ENCODE measurements at places on chromosomes 7 and 10. TPM values are rescaled to one million over a fixed set of nuclear protein-coding genes. Genes with fewer than 3 reads are reported as not detected.

- peaks cover 17% of the 10 kb centered on the region for H3K4me1 ChIP-seq
- no peak overlapping the region for H3K4me3 ChIP-seq
- no peaks in the 10 kb centered on the region for H3K27me3 ChIP-seq
- DNase-seq, result no peak
- H3K27ac ChIP-seq, result no peak overlapping the region
These were observed 149.6 kb upstream of the MEOX2 start for GRCh38 chr7:15836041-15836440.

Gene NUP205
- total RNA-seq, result 19.9 TPM

- no peaks in the 10 kb centered on the region for H3K27me3 ChIP-seq
- H3K4me1 ChIP-seq, result peaks cover 84% of the 10 kb centered on the region
- peak overlapping the region; percentile 94 for H3K27ac ChIP-seq
- H3K4me3 ChIP-seq, result peak overlapping the region; percentile 82
These were observed 4.9 kb downstream of the FAM53B start for GRCh38 chr10:124739119-124739921.

GRCh38 chr10:6823770-6824169 is 243.7 kb upstream of the PRKCQ start:
- no peaks in the 10 kb centered on the region for H3K27me3 ChIP-seq
- H3K36me3 ChIP-seq, result no peaks in the 10 kb centered on the region
- no peaks in the 10 kb centered on the region for H3K4me1 ChIP-seq

Gene ANXA8L1
- not detected for total RNA-seq

GRCh38 chr10:5538892-5539651 is 14.3 kb downstream of the CALML3 start:
- DNase-seq, result peak; percentile 39
- H3K4me1 ChIP-seq, result peaks cover 4% of the 10 kb centered on the region
- H3K27me3 ChIP-seq, result no peaks in the 10 kb centered on the region
- no peak overlapping the region for H3K4me3 ChIP-seq

Gene TRPV5
- total RNA-seq, result not detected

GRCh38 chr10:120961795-120962755 is 110.9 kb downstream of the WDR11 start:
- H3K36me3 ChIP-seq, result no peaks in the 10 kb centered on the region
- no peak overlapping the region for H3K4me3 ChIP-seq
- no peaks in the 10 kb centered on the region for H3K4me1 ChIP-seq
- no peaks in the 10 kb centered on the region for H3K27me3 ChIP-seq
- DNase-seq, result no peak
- H3K27ac ChIP-seq, result peak overlapping the region; percentile 58

Gene CPA2
- not detected for total RNA-seq

DNA sequence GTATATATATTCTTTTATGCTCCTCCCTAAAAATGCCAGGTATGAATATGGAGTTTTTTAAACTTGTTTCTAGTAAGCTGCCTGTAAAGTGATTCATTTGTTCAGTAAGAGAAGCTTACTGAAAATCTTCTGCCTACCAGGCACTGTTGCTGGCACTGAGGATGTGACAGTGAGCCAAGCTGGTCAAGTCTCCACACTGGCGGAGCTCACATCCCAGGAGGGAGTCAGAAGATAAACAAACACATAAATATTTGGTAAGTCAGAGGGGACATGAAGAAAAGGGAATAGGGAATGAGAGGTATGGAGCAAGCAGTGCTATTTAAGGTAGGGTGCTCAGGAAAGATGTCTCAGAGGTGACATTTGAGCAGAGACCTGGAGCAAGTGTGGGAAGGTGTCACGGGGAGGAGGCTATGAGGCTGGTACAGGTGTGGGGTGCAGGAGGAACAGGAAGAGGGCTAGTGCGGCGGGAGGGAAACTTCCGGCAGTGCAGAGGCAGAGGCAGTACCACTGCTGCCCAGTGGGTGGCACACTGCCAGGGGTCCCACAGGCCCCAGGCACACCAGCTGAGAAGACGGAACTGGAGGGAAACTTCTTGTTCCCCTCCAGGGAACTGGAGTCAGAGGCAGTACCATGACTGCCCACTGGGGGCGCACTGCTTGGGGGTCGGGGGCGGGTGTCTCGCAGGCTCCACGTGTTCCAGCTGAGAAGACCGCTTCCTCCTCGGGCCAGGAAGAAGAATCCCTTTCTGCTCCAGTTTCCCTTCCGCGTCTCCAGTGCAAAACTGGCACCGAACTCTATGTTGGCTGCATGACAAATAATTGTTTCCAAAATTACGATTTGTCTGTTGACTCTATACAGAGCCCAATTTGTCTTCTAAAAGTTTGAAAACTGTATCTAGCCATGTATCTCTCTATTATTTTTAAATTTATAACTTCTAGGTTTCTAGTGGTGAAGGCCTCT is 161.0 kb downstream of the TEX36 start:
- H3K36me3 ChIP-seq, result no peaks in the 10 kb centered on the region
- H3K27ac ChIP-seq, result no peak overlapping the region
- H3K27me3 ChIP-seq, result no peaks in the 10 kb centered on the region
- DNase-seq, result no peak

DNA sequence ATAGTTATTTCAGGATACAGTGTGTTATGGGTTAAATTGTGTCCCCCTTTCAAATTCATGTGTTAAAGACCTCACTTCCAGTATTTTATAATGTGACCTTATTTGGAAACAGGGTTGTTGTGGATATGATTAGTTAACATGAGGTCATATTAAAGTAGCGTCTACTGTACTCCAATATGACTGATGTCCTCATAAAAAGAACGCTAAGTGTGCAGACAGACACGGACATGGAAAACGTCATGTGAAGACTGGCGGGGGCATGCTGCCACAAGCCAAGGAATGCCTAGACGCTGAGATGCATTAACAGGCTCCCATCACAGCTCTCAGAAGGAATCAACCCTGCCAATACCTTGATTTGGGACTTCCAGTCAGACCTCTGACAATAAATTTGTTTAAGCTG is 1.5 kb upstream of the WDR37 start:
- no peak for DNase-seq
- H3K4me1 ChIP-seq, result peaks cover 37% of the 10 kb centered on the region
- H3K36me3 ChIP-seq, result no peaks in the 10 kb centered on the region

Gene OR2A12
- total RNA-seq, result not detected

Gene VSIR
- 40.5 TPM for total RNA-seq

DNA sequence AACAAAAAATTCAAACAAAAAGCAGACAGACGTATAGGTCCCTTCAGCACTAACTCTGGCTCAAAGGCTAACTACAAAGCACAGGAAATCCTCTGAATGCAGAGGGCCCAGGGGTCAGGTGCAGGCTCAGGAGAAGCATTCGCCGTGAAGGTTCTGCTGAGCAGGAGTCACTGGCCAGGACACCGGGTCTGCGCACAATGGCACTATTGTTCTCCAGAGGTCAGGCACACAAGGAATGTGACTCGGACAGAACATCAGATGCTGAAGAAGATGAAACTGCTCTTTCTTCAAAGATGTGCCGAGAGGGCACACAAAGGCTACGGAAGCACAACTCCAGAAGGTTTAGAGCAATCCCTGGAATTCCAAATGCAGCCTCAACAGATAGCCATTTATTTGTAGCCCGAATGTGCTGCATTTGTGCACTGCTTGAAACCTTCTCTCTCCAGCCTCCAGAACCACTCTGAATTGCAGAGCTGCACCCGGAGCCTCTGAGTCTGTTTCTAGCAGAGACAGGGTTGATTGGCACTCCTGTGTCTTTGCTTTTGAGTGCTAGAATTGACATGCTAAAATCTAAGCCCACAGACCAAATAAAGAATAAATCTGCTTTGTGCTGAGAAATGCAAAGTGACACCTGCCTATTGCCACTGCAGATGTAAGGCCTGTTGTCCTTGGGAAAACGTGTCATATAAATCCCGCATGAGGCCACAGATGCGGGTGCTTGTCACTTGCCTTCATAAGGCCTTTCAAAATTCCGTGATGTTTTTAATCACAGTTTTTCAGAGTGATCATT is 85.4 kb upstream of the AFAP1L2 start:
- H3K36me3 ChIP-seq, result no peaks in the 10 kb centered on the region
- H3K27me3 ChIP-seq, result no peaks in the 10 kb centered on the region
- DNase-seq, result no peak
- no peak overlapping the region for H3K27ac ChIP-seq

- H3K4me3 ChIP-seq, result no peak overlapping the region
- DNase-seq, result no peak
- H3K27ac ChIP-seq, result no peak overlapping the region
- H3K27me3 ChIP-seq, result no peaks in the 10 kb centered on the region
- no peaks in the 10 kb centered on the region for H3K36me3 ChIP-seq
These were observed 21.3 kb downstream of the CPA4 start for GRCh38 chr7:130314305-130314704.

Gene NPC1L1
- total RNA-seq, result 0.36 TPM

- no peak overlapping the region for H3K4me3 ChIP-seq
- H3K4me1 ChIP-seq, result peaks cover 3% of the 10 kb centered on the region
- no peaks in the 10 kb centered on the region for H3K27me3 ChIP-seq
- H3K36me3 ChIP-seq, result no peaks in the 10 kb centered on the region
- no peak overlapping the region for H3K27ac ChIP-seq
- DNase-seq, result no peak
These were observed 8.4 kb downstream of the LRRC4 start for GRCh38 chr7:128022631-128023532.

Gene PLAC9
- total RNA-seq, result 20.8 TPM

DNA sequence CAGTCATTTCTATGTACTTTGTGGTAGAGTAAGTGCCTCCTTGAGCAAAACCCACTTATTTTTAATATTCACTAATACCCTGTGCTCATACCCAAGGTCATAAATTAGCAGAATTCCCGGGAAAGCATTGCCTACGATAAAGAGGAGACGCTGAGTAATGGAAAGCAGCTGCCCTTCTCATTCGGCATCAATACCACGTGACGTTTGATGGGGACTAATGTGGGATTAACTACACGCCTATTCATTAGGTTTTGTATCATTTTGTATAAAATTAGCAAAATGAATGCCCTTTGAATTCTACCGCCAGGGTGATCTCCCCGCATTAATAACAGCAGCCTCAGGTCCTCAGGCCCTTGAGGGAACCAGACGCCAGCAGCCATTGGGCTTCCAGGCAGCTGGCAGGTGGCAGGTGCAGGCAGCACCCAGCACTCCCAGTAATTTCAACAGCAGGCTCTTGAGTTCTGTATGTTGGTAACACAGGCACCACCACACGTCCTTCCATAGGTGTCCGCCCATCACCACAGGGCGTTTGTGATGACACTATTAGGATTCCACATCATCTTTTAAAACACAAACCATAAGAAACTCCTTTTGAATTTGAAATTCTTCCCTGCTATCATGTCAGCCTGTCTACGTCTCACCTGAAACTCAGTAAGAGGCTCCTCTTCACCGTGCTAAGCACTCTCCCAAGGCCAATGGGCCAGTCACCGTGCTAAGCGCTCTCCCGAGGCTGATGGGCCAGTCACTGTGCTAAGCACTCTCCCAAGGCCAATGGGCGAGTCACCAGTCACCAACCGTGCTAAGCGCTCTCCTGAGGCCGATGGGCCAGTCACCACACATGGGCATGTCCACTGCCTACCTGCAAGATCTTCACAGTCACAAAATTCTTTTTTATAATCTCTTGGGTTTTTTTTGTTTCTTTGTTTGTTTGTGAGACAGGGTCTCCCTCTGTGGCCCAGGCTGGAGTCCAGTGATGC is 509.4 kb downstream of the PTPRN2 start:
- H3K4me3 ChIP-seq, result no peak overlapping the region
- no peaks in the 10 kb centered on the region for H3K36me3 ChIP-seq
- peak; percentile 22 for DNase-seq
- H3K27me3 ChIP-seq, result no peaks in the 10 kb centered on the region

Gene RINT1
- total RNA-seq, result 16.1 TPM

DNA sequence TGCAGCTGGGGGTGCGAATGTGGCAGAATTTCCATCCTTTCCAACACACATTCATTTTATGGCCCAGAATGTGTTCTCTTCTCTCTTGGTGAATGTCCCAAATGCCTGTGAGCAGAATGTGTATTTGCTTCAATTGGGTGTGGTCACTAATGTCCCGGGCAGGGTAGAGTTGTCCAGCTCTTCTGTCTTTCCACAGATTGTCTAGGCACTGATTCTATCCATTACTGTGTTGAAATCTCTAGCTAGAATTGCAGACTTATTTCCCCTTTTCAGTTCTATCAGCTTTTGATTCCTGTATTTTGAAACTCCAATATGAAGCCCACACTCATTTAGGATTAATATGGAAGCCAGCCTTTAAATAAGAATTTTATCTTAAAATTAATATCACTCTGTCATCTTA is 14.0 kb upstream of the AKR1E2 start:
- no peaks in the 10 kb centered on the region for H3K4me1 ChIP-seq
- DNase-seq, result no peak
- no peak overlapping the region for H3K27ac ChIP-seq
- H3K4me3 ChIP-seq, result no peak overlapping the region

Gene FAM53B
- total RNA-seq, result 34.2 TPM

GRCh38 chr7:138752518-138753149 is 45.2 kb upstream of the TMEM213 start:
- H3K27ac ChIP-seq, result no peak overlapping the region
- DNase-seq, result no peak
- no peak overlapping the region for H3K4me3 ChIP-seq
- no peaks in the 10 kb centered on the region for H3K36me3 ChIP-seq

- H3K36me3 ChIP-seq, result peaks cover 37% of the 10 kb centered on the region
- H3K4me3 ChIP-seq, result no peak overlapping the region
- no peaks in the 10 kb centered on the region for H3K27me3 ChIP-seq
- H3K4me1 ChIP-seq, result no peaks in the 10 kb centered on the region
These were observed 106.2 kb downstream of the ABCC2 start for GRCh38 chr10:99888622-99889021.

Gene BHLHA15
- not detected for total RNA-seq

Gene PITRM1
- total RNA-seq, result 62.2 TPM

- no peaks in the 10 kb centered on the region for H3K4me1 ChIP-seq
- H3K27me3 ChIP-seq, result no peaks in the 10 kb centered on the region
- no peaks in the 10 kb centered on the region for H3K36me3 ChIP-seq
- no peak overlapping the region for H3K4me3 ChIP-seq
- no peak overlapping the region for H3K27ac ChIP-seq
These were observed 463.1 kb downstream of the SH2D4B start for GRCh38 chr10:81000781-81001180.

GRCh38 chr10:36475746-36476145 is 649.7 kb upstream of the ANKRD30A start:
- no peaks in the 10 kb centered on the region for H3K4me1 ChIP-seq
- no peak for DNase-seq
- H3K4me3 ChIP-seq, result no peak overlapping the region
- no peaks in the 10 kb centered on the region for H3K36me3 ChIP-seq
